AG08396 (cell line): ENCODE measurements at places on chromosomes 12 and 14.

DNA sequence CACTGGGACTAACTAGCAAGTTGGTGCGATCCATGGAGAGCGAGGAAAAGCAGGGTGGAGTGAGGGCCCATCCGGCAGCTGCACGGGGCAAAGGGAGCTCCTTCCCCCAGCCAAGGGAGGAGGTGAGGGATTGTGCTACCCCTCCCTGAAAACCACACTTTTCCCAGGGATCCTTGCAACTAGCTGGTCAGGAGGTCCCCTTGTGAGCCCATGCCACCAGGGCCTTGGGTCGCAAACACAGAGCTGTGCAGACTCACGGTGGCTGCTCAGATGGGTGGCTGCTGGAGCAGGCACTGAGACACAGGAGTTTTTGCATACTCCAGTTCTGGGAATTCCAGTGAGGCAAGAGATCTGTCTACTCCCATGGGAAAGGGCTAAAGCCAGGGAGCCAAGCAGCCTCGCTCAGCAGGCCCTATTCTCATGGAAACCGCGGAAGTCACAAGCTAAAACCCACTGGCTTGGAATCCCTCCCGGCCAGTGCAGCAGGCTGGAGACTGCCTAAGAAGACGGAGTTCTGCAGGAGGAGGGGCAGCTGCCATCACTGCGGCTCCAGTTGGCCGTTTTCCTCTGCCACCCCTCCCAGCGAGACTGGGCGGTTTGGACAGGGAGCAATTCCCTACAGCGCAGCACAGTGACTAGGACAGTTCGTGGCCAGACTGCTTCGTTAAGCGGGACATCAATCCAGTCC, 10.9 kb upstream of the ZNF705A start:
- peak; percentile 50 for DNase-seq

DNA sequence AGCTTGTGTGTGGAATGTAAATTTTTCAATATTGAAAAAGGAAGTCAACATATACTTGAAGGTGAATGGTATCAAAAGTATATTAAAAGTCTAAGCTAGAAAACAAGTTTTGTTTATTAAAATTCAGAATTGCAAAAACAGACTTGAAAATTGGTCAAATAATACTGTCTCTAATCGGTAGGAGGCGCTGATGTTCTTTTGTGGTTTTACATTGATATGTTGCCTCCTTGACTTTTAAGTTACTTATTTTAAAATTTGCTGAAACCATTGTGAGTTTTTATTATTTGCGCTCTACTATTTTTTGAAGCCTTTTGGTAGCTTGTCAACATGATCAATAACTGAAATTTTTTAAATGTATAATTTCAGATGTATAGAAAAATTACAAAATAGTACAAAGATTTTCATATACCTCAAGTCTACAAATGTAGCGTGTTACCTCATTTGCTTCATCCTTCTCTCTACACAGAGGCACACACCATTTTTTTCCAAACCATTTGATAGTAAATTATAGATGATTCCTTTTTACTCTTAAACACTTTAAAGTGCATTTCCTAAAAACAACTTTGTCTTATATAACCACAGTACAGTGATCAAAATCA, 6.9 kb downstream of the RTRAF start:
- DNase-seq: no peak

DNA sequence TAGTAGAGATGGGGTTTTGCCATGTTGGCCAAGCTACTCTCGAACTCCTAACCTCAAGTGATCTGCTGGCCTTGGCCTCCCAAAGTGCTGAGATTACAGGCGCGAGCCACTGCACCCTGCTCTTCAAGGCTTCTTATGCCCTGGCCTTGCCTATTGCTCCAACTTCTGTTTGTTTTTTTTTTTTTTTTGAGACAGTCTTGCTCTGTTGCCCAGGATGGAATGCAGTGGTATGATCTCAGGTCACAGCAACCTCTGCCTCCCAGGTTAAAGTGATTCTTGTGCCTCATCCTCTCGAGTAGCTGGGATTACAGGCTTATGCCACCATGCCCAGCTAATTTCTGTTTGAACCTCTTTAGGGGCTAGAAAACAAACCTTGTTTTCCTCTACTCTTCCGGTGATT, 6.0 kb upstream of the ABCD4 start:
- DNase-seq: no peak

GRCh38 chr12:25924491-25925001, 33.9 kb upstream of the RASSF8 start:
- no peak for DNase-seq

DNA sequence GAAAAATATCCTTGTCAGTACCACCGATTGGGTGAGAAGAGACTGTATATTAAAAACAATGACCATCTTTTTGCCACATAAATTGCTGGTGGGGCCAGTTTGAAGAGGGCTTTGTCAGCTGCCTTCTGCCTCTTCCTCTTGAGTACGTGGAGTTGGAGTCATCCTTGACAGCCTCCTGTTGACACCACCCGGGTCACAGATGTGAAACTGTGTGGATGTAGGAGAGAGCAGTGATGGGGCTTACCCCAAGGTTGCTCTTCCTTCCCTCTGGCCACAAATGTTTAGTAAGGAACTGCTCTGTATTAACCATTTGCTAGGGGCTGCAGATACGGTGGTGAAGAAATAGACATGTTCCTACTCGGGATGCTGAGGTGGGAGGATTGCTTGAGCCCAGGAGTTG, 12.2 kb downstream of the PTPN11 start:
- DNase-seq: no peak

DNA sequence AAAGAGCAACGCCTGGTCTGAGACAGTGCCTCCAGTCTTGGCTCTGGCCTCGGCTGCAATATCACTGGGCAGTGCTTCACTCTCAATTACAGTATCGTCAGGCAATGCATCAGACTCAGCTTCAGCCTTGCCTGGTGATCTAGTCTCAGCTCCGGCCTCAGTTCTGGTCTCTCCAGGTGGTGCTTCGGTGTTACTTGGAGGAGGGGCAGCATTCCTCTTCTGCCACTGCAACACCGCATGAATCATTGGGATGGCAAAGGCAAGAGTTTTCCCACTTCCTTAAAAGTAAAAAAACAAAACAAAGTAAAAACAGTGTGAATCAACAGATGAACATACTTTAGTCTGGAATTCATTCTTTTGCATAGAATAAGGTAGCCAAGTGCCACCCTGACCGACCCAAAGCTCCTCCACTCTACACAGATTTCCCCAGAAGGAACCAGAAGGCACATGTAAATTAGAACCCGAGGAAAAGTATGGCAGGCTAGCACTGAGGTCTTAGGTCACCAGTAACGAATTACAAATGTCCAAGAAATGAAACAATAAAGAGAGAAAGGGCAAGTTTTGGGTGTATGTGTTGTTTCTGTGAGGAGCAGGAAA, 18.6 kb downstream of the DDX24 start:
- no peak for DNase-seq

DNA sequence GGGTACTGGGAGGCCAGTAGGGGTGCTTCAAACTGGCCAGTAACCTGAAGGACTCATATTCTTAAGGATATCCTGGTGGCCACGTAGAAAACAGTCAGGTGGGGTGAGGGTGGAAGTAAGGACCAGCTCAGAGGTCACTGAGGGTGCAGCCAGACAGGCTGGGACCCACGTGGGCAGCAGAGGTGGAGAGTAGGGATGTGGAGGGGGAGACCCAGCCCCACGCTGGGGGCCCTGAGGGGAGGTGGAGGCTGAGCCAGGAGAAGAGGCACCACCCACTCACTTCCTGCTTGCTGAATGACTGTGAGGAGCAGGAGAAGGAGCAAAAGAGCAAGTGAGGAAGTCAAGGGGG, 12.6 kb upstream of the SERPINA3 start:
- DNase-seq: no peak

- DNase-seq: no peak
Measured at GRCh38 chr12:98371419-98371818, 144.0 kb upstream of the TMPO start.

- no peak for DNase-seq
Measured at GRCh38 chr14:28412077-28412476, 354.5 kb upstream of the FOXG1 start.

- peak; percentile 16 for DNase-seq
Measured at GRCh38 chr12:63930971-63931370, 86.5 kb downstream of the SRGAP1 start.

- no peak for DNase-seq
Measured at GRCh38 chr12:52778833-52779232, 1.7 kb upstream of the KRT76 start.

GRCh38 chr12:117342682-117343081, 18.7 kb downstream of the NOS1 start:
- DNase-seq: no peak

DNA sequence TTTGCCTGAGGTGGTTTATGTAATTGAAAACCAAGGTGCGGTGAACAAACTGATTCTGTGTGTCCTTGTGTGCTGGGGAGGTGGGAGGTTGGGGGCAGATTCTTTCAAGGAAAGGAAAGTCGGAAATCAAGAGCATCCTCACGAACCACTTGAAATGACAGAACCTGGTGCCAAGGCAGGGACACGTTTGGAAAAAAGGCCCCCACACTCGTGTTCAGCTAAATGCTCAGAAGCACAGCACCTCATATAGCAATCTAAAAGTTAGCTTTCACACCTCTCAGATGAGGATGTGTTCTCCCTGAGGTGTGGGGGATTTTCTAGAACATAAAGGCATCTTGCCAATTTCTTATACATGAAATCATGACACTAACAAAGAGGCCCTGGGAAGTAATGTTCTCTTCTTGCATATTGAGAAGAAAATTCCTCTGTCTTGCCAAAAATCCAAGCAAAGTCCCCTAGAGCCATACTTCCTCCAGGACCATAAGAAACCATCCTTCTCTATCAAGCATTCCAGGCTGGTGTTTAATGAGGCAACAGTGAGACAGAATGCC, 119.6 kb downstream of the PLXNC1 start:
- no peak for DNase-seq

- DNase-seq: no peak
Measured at GRCh38 chr14:24037658-24038037, 14.2 kb upstream of the CARMIL3 start.
